ENCODE measurements at places on chromosomes 2 and 18.
A peak's percentile ranks its signal among the peaks of the same experiment; 100 is the strongest.

GRCh38 chr18:35637227-35637626 lies 55.7 kb downstream of the GALNT1 start:
- no peak for DNase-seq

DNA sequence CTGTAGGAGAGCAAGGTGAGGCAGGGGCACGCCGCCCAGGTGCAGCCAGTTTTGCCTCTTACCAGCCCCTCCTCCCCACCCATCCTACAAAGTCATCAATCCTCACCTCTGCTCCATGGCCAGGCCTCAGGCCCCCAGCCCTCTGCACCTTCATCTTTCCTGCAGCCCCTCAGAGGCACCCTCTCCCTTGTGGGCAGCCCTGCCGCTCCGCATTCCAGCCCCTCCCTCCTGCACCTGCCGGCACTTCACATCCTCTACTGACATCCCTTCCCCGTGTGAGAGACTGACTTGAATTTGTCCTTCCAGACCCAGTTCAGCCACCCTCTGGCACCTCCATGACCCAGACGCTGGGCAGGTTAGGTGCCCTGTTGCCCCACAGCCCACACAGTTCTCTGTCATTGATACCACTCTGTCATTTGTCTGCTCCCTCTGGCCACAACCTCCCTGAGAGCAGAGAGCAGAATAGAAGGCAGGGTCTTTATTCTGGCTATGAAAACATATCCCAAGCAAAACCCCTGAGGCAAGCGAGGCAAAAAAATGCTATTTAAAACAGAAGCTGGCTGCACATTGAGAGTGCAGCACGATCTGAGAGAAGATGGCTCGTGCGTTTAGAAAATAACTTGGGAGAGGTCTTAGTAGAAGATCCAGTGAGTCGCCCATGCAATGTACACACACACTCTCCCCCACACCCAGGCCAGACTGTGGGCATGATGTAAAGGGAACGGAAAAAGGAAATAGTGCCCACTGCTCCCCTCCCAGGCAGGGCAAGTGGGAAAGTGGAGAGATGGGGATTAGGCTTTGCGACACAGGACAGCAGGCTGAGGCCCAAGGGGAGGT lies 25.9 kb downstream of the SDC1 start:
- no peak for DNase-seq

- no peak for DNase-seq
Observed at GRCh38 chr2:1976728-1977416, 232.6 kb upstream of the PXDN start.

- no peak for DNase-seq
Observed at GRCh38 chr18:1020731-1021344, 116.2 kb downstream of the ADCYAP1 start.

DNA sequence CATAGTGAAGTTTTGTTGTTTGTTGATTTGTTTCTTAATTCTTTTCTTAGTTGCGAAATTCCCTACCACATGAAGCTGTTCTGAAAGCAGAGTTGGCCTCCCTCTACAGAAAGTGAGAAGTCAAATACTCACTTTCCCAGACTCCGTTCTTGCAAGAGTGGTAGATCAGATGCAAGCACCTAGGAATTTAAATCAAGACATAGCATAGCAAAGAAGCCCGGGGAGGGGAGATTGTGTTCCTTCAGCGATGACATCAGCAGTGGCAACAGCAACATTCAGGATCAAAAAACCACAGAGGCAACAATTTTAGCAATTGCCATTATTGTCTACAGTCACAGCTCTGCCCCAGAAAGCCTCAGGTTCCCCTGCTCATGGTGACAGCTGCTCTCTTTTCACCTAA lies 580.0 kb downstream of the RNF144A start:
- DNase-seq = no peak

- DNase-seq = no peak
Observed at GRCh38 chr2:242044313-242044590, 174.7 kb downstream of the RTP5 start.

GRCh38 chr2:24334245-24334633 lies 26.1 kb downstream of the ITSN2 start:
- no peak for DNase-seq

DNA sequence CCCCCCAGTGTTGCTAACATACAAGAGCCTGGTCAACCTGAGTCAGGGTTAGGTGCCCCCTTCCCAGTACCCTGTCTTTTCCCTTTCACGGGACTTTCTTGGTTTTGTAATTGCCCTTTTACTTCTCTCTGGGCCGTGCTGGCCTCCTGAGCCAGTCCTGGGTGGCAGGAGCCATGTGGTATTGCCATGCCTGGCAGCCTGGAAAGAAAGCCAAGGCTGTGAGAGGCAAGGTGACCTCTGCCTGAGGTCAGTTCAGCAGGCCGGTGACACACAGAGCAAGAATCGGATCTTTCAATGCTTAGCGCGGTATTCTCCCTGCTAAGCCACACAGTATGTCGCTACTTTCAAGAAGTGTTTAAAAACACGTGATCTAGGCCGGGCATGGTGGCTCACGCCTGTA lies 52.3 kb downstream of the C18orf63 start:
- DNase-seq = no peak

GRCh38 chr18:31156821-31157763 lies 5.6 kb downstream of the DSC1 start:
- no peak for DNase-seq

DNA sequence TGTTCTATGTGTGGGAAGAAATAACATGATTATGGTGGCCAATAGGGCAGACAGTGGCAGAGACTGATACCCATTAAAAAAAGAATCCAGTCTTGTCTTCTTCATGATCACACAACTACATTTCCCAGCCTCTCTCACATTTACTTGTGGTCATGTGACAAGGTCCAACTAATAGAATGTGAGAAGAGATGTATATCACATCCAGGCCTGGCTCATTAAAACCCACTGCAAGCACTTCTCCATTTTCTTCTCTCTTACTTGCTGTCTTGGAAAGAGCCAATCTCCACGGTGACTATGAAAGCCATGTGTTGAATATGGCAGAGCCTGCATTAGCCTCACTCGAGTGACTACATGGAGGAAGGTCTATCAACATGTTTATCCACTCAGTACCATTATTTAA lies 306.2 kb upstream of the ZEB2 start:
- DNase-seq = no peak

GRCh38 chr2:84395820-84396219 lies 63.3 kb downstream of the SUCLG1 start:
- DNase-seq = no peak

DNA sequence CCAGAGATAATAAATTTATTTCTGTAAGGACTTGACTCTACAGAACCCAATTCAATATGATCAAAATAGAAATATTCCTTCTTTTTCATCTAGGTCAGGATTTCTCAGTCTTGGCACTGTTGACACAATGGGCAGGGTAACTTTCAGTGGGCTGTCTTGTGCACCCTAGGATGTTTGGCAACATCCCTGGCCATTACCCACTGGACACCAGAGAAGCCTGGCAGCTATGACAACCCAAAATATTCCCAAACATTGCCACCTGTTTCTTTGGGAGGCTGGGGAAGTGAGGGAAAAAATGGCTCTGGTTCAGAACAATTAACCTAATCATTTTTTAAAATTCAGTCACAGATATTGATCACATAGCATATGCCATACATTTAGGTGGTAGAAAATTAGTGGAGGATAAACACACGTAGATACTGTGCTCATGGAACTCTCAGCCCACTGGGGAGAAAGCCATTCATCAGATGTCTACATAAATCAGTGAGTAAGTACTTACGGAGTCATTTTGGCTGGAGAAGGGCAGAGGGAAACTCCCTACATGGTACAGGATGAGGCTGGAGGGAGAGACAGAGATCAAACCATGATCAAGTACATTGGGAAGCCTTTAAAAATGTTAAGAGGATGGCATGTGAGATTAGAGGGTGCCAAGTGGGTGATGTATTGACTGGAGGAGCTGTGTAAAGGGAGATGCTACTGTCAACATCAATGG lies 718 bp upstream of the TNP1 start:
- no peak for DNase-seq

DNA sequence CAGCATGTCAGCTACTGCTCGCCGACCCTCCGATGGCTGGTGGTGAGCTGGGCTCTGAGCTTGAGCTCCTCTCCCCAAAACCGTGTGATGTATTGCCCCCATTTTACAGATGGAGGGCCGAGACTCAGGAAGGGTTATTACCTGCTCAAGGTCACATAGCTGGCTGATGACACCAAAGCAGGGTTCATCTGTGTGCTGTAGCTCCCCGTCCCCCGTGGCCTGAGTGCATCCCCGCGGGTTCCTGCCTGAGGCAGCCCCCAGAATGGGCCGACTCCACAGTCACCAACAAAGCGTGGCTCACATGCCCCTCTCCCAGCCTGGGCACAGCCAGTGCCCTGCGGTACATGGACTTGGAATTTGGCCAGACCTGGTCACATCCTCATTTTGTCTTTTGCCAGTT lies 198.6 kb downstream of the TFCP2L1 start:
- DNase-seq = no peak

- DNase-seq = no peak
Observed at GRCh38 chr2:31066551-31066950, 71.7 kb downstream of the GALNT14 start.

DNA sequence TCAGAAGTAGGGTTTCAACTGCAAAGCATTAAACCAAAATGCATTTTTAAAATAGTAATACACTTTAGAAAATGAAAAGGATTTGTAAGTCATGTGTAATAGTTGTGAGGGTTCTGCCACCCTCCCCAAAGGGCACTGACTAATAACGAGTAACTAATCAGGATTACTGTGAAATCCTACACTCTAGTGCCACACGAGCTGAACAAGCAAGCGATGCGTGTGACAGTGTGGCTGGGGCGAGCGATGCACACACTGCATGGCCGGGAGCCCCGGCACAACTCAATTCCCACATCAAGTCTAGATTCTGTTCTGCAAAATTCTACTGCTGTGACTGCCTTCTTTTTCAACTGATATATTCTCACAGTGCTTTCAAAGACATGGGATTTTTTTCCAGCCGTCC lies 156.4 kb downstream of the SEPTIN10 start:
- peak; percentile 5 for DNase-seq

All from dorsolateral prefrontal cortex (tissue), 122 donors.